ENCODE measurements at places on chromosomes 11 and 22.

- DNase-seq = no peak
Observed at GRCh38 chr11:122703541-122704272, 48.2 kb downstream of the UBASH3B start.

DNA sequence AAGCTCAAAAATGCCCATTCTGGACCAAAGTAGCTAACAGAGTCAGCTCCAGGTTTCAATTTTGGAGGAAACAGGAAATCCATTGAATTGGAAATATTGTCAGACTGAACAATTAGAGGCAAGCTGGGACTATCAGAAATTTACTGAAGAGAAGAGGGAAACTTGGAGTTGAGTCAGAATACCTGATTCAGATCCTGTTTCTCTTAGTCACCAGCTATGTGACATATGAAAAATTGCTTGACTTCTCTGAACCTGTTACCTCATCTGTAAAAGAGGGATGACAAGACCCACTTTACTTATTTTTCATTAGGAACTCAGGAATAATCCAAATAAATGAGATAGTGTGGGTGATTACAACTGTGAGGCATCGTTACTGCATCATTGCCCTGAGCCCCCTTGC is 148.9 kb upstream of the CADM1 start:
- no peak for DNase-seq

DNA sequence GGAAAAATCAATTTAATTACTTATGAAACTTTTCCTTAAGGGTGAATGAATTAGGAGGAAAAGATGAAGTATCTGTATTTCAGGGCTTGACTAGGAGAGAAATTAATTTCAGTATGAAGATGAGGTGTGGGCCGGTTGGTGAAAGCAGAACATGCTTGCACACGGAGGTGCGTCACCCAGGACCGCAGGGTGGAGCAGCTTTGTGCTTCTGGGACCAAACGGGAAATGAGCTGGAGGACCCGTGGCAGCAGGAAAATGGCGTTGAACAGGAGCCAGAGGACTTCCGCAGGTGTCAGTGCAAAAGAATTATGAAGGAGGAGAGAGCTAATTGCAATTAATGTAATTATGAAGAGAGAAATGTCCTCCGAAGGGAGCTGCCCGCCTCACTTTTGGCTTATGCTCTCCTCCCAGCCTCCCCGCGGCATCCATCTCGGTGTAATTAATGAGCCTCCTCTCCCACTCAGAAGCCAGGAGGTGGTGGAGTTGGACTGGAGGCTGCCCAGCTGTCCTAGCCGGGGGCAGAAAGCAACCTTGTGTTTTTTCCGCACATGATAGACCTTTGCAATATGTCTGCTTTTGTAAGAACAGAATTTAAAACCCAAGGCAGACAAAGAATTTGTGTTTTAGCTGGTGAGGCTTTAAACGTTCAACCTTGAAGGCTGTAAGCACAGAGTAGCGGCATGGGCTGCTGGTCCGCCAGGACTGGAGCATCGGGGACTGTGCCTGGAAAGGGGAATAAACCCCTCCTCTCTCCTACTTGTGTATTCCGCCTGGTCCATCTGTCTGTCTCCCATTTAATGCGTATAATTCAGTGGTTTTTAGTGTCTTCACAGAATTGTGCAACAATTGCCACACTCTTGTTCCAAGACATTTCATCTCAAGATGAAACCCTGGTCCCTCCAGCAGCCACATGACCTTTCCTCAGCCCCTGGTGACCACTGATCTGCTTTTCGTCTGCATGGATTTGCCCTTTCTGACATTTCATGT is 180.6 kb downstream of the TBC1D22A start:
- no peak for DNase-seq

DNA sequence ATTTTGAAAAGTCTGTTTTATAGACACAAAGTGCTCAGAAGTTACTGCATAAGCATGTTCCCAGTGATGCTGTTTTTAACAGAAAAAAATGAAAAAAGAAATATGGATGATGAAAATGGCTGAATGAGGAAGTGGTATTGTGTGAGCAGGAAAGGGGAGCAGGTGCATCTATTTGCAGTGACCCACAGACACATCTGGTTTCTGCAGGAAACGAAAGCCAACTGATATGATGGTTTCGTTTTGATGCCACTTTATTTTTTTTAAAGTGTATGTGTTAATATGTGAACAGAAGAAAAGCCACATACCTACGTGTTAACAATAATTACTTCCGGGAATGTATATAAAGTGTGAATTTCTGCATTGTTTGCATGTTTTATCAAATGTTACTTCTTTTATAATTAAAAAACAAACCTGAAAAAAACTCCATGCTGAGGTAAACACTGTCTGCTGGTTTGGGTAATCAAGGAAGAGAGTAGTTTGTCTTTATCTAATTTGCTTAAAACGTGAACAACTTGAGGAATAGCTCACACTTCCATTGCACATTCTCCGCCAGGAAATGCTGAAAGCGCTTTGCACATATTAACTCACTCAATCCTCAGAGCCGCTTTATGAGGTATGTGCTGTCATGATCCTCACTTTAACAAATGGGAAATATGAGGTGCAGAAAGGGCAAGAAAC is 1335.9 kb downstream of the TBC1D22A start:
- no peak for DNase-seq

DNA sequence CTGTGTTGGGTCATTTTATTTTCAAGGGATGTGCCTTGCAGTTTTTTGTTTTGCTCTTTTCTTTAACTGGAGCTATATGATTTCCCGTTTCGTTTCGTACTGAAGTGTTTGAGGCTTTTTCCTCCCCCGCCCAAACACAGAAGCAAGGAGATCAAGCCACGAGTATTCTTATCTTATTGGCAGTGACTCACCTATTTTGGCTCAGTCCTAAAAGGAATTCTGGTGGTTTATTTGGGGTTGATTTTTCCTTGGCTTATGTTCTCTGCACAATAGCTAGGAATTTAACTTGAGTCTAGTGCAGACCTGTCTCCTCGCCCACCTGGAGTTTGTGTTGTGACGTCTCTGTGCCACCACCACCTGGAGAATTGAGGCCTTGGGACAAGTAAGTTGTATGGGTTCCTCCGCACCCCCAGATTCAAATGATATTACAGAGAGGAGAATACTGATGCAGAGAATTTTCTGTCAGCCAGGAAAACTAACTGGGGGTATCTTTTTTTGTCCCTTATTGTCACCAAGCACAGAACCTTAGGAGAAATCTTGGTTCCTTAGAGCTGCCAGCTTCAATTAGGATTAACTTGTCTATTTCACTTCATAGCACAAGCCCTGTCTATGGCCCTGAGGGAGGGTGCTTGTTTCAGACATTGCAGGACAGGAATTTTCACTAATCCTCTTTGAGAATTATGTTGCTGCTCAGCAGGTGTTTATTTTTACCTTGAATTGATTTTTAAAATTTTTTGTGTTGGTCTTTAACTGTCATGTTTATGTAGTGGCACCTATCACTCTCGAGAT is 90.4 kb upstream of the BIRC3 start:
- DNase-seq = no peak

DNA sequence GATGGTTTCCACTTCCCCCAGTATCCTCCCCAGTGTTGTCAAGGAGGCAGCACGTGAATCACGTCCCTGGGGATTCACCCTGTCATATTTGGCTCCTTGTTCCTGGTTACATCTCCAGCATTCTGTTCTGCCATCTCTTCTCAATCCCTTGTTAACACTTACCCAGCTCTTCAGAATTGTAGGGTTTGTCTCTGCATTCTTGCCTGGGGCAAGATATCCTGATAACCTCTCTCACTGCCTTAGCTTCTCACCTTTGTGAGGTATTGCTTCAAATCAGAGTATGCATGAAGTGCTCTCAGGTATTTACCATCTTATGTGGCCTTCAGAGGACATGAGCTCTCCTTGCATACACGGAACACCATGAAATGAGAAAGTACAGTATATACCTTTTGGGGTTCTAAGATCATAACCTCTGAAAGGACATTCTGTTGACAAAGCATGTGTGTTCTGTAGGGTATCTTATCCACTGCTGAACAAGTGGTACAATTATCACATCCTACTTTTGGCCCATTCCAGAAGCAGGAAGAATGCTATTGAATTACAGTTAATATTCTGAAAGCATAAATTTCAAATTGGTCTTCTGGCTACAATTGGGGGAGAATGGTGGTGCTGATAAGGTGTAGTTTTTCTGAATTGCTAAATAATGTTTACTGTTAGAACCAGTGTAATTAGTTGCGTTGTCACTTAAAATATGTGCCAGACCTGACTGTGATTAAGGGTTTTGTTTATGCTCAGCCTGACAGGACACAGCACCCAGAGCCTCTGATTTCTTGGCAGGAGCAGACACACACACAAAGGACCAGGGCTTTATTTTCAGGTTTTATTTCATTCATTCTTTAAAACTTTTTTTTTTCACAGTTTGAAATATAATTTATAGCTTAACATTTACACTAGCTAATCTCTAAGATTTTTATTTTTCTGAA is 32.7 kb downstream of the VSTM5 start:
- no peak for DNase-seq

DNA sequence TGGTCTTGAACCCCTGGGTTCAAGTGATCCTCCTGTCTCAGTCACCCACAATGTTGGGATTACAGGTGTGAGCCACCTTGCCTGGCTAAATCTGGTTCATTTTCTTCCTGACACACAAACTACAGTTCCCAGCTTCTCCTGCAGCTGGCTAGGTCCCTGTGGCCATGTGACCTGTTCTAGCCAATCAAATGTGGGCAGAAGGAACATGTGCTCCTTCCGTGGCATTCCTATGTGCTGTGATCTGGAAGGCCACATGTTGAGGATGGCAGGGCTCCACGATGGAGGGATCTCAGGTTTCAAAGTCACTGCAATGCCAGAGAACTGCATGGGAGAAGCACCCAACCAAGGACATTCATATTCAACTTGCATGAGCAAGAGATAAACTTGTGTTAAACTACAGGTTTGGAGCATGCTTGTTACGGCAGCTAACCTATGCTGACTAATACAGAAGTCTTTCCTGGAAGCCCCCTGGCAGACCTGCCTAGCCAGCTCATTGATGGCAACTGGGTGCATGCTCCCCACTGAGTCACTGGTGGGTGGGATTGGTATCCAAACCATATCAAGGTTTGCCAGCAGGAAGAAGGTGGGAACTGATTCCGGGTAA is 86.0 kb downstream of the RPS6KA4 start:
- no peak for DNase-seq

- DNase-seq = no peak
Observed at GRCh38 chr11:44814881-44815592, 88.3 kb downstream of the TSPAN18 start.

DNA sequence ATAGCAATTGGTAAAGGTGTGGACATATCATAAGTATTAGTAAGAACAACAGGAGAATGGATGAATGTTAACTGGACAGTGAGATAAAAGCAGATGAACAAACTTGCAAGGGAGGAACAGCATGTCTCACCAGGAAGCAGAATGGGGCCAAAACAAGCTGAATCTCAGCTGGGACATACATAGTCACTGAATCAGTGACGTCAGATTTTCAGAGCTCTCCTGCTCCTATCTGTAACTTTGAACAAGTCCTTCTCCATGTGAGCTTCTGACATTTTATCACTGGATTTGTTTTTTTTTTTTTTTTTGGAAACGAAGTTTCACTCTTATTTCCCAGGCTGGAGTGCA is 118.7 kb downstream of the BBOX1 start:
- DNase-seq = no peak

DNA sequence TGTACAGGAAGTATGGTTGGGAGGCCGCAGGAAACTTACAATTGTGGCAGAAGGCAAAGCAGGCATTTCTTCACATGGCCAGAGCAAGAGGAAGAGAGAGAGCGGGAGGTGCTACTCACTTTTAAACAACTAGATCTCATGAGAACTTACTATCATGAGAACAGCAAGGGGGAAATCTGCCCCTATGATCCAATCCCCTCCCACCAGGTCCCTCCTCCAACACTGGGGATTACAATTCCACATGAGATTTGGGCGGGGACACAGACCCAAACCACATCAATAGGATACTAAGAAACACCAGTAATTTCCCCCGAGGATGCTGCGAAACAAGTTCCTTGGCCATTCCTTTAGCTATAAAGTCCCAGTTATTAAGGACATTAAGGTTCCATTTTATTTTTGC is 94.1 kb upstream of the SC5D start:
- DNase-seq = no peak

GRCh38 chr11:61814247-61814957 is 2.4 kb downstream of the FADS1 start:
- no peak for DNase-seq

GRCh38 chr11:17651681-17652080 is 67.7 kb upstream of the MYOD1 start:
- DNase-seq = no peak

- no peak for DNase-seq
Observed at GRCh38 chr11:88355887-88356286, 18.4 kb upstream of the CTSC start.

DNA sequence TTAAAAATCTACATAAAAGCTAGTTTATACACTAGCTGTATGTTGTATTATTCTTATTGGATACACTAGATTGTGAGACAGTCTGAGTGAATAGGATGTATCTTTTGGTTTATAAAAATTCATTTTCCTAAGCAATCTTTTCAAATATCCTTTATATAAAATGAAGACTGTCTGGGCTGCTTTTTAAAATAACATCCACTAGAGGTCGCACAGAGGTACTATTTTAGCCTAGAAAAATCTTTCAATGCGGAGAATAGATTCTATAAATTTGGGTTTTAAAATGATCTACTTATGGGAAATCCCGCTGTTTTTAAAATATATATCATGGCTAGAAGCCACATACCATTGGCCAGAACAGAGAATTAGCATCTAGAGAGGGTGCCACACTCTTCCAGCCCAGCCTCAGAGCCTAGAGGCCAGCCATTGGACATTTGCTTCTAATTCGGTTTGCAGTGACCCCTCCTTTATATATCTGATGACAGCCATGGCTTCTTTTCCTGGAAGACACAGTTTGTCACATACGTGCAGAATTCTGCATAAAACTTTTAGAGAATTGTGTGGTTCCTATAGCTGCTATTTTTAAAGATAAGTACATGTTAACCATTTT is 7.3 kb downstream of the C11orf97 start:
- DNase-seq = no peak

- DNase-seq = no peak
Observed at GRCh38 chr22:49348631-49349030, 479.0 kb downstream of the BRD1 start.

DNA sequence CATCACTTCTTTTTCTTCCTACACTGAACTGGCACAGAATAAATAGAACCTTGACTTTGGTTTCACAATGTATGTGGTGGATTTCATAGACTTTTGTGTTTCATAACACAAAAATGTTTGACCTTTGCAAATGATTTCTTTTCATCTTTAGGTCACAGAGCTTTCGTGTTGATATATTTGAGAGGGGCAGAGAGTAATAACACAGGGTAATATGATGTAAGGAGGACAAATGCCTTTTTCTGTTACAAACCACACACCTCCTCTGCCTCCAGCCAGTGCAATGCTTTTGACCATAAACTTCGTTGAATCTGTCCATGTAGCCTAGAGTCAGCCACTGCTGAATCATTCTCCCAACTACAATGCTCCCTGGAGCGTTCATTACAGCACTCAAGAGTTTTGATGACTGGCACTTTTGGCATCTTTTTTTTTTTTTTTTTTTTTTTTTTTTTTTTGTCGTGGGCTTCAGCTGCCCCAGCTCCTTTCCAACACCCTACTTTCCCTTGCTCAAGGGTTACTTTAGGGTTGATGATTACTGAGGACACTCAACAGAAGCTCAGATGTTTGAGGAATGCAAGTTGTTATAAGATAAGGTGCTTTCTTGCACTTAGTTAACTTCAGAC is 11.4 kb upstream of the CAT start:
- no peak for DNase-seq
